Fibroblast of skin of abdomen (primary cell): ENCODE measurements at places on chromosomes 7 and 10.

DNA sequence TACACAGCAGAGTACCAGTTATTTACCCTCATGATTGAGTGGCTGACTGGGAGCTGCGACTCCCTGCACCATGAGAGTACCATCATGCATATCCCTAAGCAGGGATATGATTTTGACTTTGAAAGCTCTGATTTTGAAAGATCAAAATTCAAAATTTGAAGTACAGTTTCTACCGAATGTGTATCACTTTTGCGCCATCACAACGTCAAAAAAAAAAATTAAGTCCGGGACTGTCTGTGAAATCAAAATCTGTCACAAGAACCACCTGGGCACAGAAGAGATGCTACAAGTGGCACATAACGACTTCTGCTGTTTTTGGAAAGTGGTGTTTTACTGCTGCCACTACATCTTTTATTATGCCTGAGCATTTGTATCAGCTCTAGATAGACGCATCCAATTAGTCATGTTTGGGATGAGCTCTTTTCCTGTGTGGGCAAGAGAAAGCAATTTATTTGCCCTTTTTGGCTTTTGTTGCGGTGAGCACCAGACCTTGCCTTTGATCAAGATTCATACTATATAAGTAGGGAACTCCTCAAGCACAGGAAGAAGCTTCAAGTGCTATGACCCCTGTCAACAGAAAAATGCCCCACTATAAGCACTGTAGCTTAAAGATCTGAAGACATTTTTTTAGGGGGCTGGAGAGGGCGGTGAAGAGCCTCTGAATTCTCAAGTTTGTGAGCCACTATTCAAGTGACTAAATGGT is 10.7 kb downstream of the MTPN start:
- DNase-seq: no peak

DNA sequence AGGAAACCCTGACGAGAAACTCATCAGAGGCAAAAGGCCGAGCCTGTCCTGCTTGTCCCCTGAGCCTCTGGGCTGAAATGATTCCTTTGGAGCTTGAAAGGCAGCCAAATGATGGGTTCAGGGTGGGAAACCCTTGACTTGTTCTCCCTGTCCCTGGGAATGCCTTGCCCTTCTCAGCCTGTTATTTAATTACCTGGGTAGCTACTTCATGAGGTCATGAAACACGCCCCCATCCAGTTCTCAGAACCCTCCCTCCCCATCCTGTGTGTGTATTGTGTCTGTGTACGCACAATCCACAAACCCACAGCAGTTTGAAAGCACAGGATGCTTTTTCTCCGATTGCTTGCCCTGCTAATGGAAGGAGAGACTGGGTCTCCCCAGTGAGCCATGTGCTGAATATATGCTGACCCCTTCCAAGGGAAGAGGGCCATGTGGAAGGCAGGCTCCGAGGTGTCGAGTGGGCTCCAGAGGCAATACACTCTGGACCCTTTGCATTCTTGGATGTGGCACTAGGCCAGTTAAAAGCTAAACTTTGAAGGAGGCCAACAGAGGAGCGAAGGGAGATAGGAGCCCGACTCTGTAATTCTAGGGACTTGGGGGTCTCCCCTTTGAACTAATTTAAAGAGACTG is 10.6 kb downstream of the DUSP5 start:
- no peak for DNase-seq

- DNase-seq: peak; percentile 71
Measured at GRCh38 chr10:114987995-114988394, 50.0 kb downstream of the TRUB1 start.

- DNase-seq: no peak
Measured at GRCh38 chr10:122445469-122445868, 9.0 kb upstream of the ARMS2 start.

DNA sequence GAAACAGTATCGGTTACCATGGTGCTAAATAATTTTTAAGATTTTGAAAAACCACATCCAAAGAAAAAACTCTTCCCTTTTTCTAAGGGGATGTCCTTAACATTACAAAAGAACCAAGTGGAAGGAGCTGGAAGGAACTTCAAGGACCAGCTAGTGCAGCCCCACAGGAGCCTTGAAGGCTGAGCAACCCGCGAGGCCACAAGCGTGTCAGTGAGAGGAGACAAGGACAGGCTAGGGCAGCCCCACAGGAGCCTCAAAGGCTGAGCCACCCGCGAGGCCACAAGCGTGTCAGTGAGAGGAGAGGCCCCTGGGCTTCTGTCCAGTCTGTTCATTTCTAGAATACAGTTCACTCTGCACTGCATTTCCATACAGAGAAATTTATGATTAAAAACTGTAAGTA is 80.1 kb upstream of the ATP6V0A4 start:
- DNase-seq: no peak

DNA sequence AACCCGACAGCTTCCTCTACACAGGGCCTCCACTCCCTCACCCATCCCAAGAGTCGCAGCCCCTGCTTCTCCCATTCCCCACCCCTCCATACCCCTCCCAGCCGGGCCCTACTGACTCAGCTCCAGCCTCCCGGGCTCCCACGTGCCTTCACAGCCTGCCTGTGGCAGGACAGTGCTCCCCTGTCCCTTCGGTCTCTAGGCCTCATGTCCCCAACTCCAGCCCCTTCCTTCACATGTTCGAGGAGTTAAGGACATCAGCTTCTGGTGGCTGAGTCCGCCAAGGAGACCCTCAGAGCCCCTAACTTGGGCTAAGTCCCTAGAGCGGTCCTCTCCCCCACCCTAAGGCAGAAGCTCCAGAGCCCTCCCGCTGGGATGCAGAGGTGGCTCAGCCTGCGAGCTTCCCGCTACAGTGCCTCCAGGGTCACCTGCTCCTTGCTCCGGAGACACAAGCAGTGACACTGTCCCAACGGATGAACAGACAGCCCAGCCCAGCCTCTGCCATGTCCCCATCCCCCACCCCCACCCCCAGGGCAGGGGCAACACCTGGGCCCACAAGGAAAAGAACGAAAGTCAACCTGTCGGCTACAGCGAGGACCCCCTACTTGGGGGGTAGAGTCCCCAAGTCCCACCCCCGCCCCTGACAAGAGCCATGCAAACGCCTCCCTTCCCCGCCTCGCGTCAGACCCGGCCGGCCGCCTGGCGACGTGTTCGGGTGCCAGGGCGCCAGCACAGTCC is 716 bp downstream of the SMARCD3 start:
- no peak for DNase-seq

DNA sequence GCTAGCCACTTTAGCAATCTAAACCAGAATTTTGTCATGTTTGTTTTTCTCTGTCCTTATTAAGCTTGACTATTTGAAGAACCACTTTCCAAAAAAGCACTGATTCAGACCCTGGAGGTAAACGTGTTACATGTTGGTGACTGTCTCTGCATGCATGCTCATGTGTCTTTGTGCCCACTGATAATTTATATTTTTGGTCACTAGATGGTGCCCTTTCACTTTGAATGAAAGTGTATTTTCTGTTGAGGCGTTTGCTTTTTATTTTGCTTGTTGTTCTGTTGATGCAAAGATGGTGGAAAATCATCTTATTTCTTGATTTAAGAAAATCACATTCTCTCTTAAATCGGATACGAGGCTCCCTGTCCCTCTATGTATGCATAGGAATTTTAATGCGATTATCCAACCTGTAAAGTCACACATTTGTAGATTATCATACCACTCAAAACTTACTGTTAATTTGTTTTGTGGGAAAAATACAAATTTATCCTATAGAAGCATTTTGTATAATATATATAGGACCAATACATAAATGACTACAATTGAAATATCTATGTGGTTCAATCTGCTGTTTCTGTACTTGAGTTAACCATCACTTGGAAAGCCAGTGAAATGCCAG is 269.3 kb downstream of the BICC1 start:
- peak; percentile 60 for DNase-seq

GRCh38 chr7:149873970-149874643 is 338 bp downstream of the ATP6V0E2 start:
- no peak for DNase-seq

DNA sequence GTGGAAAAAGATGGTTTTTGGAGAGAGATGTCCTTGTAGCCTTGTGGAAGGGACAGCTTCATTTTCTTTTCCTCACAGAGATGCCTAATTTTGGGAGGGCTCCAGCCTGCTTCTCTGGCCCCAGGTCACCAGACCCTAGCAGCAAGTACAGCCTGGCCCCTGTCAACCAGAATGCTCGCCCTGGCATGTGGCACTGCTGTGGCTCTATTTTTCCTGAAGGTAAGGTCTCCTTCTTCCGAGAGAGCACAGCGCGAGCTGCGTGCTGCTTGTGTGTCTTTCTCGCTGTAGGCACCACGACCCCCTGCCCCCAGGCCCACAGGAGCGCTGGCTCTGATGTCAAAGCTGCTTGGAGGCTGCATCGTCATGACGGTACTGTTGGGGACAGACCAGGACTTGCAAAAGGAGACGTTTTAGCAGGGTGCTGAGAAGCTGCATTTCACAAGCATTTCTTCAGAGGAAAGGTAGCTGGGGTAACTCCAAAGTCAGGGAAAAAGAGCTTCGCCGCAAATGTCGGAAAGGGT is 58.7 kb downstream of the CLEC2L start:
- no peak for DNase-seq

GRCh38 chr10:30763918-30764317 is 134.4 kb upstream of the LYZL2 start:
- no peak for DNase-seq

DNA sequence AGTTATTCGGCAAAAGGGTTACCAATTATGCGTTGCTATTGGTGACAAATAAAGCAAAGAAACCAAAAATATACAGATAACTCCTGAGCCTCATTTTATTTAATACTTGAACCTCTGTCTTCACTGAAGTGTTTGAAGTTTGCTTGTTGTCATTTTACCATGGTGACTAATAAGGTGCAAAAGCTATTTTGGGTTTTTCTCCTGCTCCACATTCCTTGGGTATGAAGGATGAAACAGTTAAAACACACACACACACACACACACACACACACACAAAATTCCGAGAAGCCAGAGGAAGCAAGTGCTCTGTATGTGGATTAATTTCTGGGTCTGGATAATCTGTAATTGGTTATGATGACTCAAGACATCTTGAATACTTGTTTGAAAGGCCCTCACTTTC is 246.5 kb downstream of the COBL start:
- DNase-seq: peak; percentile 55

DNA sequence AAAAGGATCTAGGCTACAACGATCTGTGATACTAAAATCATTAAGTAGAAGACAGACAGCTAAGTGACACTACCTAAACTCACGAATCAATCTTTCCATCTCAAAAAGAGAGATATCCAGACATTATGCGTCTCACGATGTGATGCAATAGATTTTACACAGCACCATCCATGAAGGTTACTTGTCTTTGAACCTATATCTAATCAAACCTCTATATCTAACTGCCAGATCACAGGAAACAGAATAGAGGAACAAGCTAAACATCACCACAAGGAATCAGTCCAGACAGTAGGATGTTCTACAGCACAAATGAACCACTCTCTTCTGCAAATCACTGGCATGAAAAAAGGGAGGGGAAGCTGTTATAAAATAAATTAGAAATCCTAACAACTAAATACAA is 4.1 kb downstream of the RAPGEF5 start:
- no peak for DNase-seq

GRCh38 chr7:139753081-139753692 is 24.6 kb downstream of the HIPK2 start:
- peak; percentile 36 for DNase-seq

DNA sequence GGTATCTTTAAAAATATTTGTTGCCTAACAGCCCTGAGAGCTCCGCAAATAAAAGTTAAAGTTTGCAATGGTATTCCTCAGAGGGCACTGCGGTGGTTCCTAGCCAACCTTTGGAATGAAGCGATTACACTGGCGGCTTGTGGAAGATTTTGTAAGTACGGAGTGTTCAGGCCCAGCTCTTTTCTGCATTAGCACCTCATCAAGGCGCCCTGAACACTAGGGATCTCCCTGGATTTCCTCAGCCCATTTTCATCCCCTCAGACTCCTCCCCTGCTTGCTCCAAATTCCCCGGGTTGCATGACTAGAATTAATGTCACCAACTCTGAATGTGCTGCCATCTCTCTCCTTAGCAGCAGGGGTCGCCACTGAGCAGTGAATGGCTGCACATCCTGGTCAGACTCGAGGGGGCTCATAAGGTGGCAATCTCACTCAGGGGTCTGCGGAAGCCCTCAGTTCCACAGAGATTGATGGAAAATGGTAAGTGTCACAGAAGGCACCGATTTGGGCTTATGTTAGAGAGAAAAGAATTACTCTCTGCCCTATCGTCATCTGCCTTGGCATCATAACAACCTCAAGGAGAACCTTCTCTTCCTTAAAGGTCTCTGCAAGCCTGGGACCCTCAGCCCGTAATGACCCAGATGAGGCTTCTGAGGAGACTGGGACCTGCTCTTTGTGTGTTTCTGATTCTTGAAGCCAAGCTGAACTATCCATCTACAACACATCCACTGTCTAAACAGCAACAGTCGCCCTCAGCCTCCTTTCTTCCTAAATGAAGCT is 262.8 kb upstream of the AOAH start:
- peak; percentile 36 for DNase-seq

DNA sequence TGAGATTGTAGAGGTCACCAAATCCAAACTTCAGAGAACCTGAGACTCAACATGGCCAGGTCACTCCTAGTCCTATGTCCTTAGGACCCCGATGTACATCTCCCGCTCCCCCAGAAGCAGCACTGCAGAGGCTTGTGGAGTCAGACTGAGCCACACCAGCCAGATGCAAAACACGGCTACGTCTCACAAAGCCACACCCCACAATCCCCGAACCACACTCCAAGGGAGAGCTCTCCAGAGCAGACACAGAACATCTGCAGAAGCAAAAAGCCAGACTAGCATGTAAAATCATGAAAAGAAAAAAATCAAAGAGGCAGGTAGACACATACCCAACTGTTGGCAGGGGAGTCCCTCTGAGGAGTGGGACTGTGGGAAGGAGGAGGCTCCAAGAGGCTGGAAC is 104.9 kb downstream of the CTBP2 start:
- no peak for DNase-seq

GRCh38 chr10:74175510-74176379 is 24.7 kb downstream of the ADK start:
- no peak for DNase-seq

DNA sequence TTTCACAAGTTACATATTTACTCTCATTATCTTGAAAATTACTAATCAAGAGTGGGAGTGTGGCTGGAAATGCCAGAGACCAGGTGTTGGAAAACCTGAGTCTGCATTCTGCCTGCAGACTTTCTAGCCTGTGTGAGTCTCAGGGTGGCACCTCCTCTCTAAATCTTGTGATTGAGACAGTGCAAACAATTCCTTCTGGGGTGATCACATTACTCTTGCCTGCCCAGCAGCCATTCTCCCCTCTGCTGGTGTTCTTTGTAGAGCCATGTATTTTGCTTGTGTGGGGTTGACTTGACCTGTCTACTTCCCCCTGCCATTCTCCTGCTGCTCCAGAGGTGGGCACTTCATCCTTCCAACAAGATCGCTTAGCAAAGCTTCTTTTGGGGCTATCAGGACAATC is 101.1 kb downstream of the RAPGEF5 start:
- DNase-seq: no peak

DNA sequence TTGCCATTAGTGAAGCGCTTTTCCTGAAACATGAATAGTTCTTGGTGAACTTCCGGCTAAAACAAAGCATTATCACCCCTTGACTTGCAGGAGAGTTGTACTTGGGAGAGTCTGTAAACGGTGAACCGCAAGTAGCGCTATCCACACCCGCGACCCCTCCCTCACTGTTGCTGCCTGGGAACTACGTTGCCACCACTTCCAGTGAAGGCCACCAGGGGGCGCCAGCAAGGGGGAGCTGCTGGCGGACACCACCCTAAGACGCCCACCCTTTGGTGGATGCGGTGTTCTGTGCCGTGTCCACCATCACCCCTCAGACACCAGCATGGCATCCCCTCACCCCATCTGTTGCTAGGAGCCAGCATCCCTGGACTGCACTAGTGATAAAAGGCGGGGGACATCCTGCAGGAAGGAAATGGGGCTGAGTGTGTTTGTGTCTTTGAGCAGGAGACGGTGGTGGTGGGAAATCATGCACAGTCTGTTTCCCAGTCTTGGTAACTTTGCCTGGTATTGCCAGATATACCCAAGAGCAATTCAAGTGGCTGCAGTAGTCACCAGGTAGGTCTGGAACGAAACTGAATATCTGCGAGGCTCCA is 298.2 kb downstream of the FRMD4A start:
- DNase-seq: no peak
